Effector memory CD8-positive, alpha-beta T cell (primary cell): ENCODE measurements at places on chromosomes 6 and 20.

DNA sequence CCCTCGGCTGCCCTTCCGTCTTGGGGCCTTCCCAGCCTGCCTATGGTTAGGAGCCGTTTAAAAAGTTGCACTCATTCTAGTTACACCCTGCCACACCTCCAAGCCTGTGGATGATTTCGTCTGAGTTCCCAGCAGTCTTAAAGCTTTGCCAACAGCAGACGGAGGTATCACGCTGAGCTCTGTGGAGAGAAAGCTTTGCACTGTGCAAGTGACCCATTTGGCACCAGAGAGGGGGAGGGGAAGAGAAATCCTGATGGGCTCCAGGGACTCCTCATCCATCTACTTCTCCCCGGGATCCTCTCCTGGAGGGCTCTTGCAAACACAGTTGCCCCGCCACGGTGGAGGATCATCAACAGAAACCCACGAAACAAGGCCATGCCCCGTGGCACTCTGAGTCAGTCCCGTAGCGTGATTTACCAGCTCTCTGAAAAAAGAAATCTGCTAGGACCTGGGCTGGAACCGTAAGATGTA, 98.8 kb upstream of the CITED2 start:
- H3K27me3 ChIP-seq = no peaks in the 10 kb centered on the region
- no peaks in the 10 kb centered on the region for H3K36me3 ChIP-seq
- no peak for DNase-seq

DNA sequence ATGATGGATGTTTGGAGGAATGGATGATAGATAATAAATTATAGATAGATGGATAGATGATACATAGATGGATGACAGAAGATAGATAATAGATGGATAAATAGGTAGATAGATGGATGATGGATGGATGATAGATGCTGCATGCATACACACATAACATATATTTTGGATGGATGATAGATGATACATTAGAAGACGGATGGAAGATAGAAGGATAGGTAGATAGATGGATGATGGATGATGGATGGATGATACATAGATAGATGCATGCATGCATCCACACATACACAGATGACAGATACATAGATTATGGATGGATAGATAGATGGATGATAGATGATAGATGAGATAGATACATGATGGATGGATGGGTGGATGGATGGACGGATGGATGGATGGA, 387.8 kb downstream of the TAF4 start:
- DNase-seq = no peak
- H3K36me3 ChIP-seq = no peaks in the 10 kb centered on the region
- no peak overlapping the region for H3K4me3 ChIP-seq
- no peak overlapping the region for H3K27ac ChIP-seq

DNA sequence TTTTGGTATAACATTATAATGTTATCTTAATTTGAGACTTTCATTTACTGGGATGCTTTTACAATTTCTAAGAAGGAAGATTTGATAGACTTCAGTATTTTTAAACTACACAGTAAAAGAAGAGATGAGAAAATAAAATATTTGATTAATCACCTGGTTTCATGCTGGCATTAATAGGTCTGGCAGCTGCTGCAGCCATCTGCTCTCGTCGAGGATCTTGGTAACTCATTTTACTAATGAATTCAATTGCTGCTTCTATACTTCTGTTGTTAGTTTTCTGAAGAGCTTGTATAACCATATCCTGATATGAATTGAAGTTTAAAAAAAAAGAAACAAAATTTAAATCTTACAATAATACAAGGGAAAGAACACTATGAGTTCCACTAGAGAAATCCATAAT, 23.0 kb downstream of the LATS1 start:
- no peaks in the 10 kb centered on the region for H3K27me3 ChIP-seq
- H3K4me1 ChIP-seq = peaks cover 9% of the 10 kb centered on the region
- no peak for DNase-seq
- no peak overlapping the region for H3K27ac ChIP-seq
- H3K4me3 ChIP-seq = no peak overlapping the region

DNA sequence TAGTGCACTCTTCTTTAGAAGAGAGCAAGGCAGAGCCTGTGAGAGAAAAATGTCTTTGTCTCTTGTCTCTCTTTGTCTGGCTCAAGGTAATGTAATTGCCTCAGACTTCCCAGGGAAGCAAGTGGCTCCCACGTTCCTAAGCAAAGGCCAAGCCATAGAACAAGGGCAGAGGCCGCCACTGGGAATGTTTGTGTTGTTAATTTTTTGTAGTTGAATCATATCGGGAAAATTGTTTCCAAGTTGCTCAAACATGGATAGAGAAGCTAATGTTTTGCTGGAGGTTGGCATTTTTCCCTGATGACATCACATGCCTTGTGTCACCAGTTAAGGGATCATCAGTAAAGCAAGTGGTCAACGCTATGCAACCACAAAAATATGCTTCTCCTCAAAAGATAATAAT, 211.5 kb upstream of the FOXA2 start:
- H3K27ac ChIP-seq = no peak overlapping the region
- H3K36me3 ChIP-seq = no peaks in the 10 kb centered on the region
- no peaks in the 10 kb centered on the region for H3K4me1 ChIP-seq
- no peak for DNase-seq
- no peaks in the 10 kb centered on the region for H3K27me3 ChIP-seq

DNA sequence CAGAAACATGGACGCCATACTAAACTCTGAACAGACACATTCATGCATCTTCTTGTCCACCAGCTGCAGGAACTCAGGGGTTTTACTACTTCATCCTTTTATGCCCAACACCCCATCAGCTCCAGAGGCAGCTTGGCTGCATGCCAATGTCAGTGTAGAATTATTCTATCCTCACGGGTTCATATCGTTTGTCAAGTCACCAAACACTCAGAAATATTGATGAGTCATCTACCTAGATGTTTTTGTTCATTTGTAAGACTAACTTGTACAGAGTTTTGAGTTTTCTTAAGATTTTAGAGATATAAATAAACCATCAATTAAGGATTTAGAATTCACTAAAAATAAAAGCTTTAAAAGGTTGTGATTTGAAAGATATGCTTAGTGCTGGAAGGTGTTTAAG, 590.7 kb upstream of the FLRT3 start:
- H3K36me3 ChIP-seq = no peaks in the 10 kb centered on the region
- no peak for DNase-seq
- H3K27ac ChIP-seq = no peak overlapping the region

DNA sequence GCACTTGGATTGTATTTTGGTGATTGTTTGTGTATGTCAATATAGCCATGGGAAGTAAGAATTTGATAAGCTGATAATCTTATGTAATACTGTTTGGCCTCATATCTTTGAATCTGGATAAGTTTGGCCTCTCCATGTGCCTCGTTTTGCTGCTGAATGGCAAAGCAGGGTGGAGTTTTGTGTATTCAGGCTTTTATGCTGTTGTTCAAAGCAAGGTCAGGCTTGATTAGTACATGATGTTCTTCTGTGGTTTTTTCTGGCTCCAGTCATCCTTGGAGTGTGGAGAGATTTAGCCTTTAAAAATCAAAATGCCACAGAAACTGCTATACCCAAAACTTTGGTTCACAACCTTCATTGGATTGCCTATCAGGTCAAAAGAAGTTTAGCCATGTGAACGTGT, 728.9 kb upstream of the GJE1 start:
- no peak overlapping the region for H3K27ac ChIP-seq
- peaks cover 9% of the 10 kb centered on the region for H3K4me1 ChIP-seq
- peaks cover 7% of the 10 kb centered on the region for H3K27me3 ChIP-seq
- DNase-seq = no peak
- H3K4me3 ChIP-seq = no peak overlapping the region

DNA sequence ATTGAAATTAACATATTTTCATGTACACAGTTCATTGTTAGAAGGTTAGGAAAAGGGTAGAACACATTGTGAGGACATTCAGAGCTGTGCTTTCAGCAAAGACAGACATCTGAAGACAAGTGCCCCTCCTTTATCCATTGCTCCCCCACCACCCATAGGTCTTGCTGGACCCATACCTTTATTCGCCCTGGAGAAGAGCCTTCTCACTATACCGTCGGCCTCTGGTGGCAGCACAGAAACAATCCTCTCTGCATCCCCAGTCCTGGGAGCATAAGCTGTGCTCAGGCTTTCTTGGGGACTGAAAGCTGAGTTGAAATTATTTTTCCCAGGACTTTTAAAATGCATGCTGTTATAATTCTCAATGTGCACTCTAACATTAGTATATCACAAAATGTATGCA, 372.3 kb downstream of the EPHA7 start:
- no peaks in the 10 kb centered on the region for H3K27me3 ChIP-seq
- H3K27ac ChIP-seq = no peak overlapping the region
- DNase-seq = no peak

DNA sequence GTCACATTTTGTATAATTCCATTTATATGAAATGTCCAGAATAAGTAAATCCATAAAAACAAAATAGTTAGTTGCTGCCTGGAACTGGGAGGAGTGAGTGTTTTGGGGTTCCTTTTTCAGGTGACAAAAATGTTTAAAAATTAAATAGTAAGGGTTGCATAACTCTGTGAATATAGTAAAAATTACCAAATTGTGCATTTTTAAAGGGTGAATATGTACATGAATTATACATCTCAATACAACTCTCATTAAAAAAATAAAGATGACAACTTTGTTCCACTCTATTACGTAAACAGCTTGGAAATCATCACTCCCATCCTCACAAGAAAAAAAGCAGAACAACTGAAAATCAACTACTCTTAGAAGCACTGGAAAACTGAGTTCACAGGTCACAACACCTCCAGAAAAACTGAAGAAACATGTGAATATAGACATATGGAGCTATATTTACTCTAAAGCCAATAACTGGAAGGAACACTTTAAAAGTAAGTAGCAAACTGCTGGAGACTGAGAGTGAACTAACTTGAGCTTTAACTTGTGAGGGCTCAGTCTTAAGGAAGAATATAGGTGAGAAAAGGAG, 40.0 kb downstream of the RANBP9 start:
- peaks cover 83% of the 10 kb centered on the region for H3K4me1 ChIP-seq
- no peaks in the 10 kb centered on the region for H3K27me3 ChIP-seq
- no peak overlapping the region for H3K4me3 ChIP-seq
- peaks cover 22% of the 10 kb centered on the region for H3K36me3 ChIP-seq
